ENCODE measurements at places on chromosomes 3 and 15.

DNA sequence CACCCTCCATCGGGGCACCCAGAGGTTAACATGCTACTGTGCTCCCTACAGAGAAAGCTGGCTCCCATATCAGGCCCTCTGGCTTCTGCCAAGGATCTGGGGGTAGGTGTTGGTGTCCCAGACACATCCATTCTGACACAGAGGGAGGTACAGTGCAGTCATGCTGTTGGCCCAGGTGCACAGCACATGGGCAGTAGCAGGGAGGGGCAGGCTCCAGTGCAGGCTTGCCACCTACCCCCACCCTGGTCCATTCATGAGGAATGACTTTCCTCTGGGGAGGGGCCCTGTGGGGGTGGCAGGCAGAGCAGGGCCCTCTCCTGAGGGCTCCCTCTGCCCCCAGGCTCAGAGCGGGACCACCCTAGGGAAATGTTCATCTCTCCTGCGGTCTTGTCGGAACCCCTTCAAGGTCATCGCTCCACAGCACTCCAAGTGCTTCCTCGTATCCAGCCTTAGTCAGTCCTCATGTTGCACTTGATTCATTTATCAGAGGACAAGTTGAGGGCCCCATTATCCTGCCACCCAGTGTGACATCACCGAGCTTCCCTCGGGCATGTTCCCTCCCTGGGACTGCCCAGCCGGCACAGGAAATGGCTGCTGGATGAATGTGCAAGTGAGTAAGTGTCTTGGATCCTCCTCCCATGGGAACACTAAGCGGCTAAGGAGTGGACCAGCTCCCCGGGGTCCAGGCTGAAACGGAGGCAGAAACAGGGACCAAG lies 10.0 kb downstream of the DUSP7 start:
- DNase-seq: peak; percentile 95

DNA sequence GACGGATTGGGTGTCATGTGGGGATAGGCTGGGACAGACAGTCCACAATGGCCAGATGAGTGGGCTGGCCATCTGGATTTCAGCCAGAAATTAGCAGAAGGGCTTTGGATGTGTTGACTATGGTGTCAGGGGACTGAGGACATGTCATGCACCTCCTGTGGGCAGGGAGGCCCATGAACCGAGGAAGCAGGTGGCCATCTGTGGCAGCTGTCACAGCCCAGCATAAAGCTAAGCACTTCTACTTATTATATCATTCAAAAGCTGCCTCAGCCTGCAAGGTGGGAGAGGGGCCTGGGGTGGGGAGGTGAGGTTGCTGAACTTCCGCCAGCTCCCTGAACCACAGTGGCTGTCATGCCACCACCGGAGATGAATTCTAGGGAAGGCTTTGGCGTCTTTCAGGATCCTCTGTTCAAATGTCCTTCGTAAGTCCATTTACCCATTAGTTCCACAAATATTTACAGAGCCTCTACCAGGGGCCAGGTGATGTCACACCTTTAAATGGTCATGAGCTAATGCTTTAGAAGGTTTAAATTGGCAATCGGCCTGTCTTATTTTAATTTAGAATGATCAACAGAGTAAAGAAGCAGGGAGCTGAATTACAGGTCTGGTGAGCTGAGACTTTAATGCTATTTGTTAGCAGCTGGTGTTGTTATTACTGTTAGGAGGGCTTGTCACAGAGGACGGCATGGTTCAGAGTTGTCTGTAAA lies 23.6 kb upstream of the CAV3 start:
- DNase-seq: no peak

DNA sequence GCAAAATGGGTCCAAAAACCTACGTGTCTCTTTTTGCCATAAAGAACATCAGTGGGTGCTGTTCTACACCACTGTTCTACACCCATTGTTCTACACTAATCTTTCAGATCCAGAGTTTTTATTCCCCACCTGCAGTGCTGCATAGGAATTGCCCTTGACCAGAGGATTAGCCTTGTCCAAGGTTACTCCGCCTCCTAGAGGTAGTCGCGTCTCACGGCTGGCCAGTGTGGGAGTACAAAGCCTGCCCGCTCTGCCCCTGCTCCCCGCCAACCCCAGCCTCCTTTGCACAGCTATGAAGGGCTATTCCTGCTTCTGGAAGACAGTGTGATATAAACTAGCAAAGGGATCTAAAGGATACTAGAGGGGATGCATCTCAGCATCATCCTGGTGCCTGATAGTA lies 222.1 kb upstream of the LMCD1 start:
- no peak for DNase-seq

DNA sequence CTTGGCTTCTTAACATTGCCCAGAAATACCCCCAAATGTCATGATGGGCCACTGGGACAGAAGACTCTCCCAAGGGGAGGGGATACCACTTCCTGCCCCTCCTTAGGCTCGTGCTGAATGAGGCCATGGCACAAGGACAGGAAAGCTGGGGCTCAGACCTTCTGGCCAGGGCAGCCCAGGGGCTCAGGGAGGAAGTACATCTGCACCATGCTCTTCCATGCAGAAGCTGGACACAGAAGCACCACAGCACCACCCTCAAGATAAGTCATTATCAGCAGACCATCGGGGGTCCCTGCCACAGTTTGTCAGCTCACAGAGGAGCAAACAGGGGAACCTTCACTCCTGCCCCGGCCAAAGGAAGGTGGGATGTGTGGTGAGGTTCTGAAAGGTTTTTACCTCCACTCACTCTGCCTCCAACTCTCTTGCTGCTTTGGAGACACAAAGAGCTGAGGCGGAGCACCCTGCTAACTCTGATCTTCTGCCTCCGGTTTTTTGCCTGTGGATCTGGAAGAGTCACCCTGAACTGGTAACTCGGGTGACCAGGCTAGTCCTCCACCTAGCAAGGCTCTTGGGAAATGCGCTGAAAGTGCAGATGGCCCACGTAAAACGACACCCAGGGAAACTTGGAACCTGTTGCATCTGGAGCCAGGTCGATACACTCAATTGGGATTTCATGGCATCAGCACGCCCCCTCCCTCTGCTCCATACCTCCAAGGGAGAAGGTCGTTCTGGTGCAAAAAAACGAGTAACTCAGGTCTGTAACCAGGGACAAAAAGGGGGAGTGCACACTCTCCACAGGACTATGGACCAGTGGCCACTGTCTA lies 8.3 kb downstream of the BMF start:
- no peak for DNase-seq

- no peak for DNase-seq
Measured at GRCh38 chr15:83108266-83109219, 1.1 kb downstream of the TM6SF1 start.

DNA sequence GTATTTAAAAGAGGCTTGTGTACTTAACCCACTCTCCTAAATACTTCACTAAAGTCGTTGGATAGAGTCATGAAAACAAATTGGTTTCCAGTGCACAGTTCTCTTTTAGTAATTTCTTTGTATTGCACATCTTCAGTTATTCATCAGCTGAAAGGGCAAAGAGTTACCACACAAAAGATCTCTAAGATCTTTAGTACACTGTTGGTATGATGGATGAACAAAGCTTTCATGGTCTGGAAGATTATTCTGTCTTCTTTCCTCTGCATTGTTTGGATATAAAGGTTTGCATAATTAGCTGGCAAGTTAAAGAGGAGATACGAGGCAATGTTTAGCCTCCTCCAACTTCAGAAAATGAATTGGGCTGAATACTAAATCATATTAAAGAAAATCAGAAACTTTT lies 40.5 kb downstream of the BCHE start:
- DNase-seq: no peak

GRCh38 chr3:47082519-47082918 lies 81.4 kb downstream of the SETD2 start:
- DNase-seq: peak; percentile 28

GRCh38 chr3:159451067-159451466 lies 537.6 kb upstream of the IL12A start:
- DNase-seq: no peak

DNA sequence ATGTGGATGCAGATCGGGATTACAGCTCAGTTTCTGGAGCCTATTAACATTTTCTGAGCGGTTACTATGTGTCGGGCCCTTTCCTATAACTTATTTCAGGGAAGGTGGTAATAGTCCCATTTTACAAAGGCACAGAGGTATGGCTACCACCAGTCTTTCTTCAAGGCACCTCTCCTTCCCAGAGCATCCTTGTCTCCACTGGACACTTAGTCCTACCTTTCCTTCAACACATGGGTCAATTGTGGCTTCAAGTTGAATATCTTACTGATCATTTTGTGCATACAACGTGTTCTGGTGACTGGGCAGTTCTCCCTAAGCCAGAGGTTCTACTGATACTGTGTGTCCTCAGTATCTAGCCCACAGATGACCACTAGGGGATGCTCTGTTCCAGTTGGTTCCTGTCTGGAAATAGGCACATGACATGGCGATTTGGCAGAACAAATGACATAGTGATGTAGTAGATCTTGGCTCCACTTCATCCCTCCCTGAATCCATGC lies 60.7 kb upstream of the CMTM8 start:
- DNase-seq: no peak

- DNase-seq: no peak
Measured at GRCh38 chr15:90883976-90884718, at the start of gene FES. FES (plus strand) TSS chr15:90884504; CDS start chr15:90885046, 542 bp downstream.

DNA sequence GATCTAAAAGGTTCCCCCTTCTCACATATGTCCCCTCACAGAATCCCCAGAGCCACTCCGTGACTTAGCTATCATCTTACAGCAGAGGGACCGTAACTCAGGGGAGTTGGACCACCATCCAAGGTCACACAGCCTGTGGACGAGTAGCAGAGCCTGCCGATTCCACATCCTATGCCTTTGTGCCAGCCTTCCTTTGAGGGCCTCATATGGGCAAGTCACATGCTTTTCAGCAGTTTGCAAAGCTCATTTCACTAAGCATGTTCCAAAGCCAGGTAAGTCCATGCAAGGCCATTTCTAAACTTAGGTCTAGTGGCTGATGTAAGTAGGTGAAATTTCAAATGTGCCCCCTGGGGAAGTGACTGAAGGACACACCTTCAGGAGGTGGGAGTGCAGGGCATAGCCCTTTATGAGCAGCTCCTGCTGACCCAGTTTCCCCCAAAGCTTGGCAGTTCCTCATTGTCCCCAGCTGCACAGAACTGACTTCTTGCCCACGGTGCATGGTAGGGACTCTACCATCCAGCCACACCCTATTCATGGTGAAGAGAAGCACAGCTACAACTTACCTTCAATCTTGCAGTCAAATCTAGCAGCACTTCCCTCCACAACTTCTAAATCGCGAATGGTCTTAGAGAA lies 33.3 kb upstream of the HACD2 start:
- DNase-seq: no peak

DNA sequence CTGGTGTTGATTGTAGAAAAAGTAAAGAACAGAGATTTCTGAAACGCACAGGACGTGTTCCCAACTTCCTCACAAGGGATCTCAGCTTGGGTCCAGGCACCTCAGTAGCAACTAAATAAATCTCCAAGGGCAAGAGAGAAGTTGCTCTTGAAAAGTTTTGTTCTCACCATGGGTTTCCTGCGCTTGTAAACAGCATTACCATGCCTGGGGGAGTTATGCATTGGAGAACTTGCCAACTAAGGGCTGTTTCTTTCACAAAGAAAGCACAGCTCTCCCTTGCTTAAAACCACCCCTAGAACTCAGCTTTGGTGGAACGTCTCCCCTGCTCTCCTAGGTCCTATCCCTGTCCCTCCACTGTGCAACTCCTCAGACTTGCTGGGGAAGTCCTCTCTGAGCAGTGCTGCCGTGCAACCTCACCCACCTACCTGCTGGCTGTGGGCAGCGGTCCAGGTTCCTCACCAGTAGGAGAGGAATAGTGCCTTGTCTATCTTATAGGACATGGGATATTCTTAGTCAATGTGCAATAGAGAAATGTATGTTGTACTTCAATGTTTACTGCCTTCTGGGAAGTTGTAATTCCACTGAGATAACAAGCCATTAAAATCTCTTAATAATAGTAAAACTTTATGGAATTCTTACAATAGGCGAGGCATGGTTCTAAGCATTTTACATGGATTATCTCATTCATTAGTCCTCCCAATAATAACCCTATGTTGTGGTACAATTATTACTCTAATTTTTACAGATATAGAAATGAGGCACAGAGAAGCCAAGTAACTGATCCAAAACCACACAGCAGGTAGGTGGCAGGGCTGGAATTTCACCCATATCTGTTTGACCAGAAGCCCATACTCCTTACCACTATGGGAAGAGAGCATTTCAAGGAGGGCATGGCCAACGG lies 51.5 kb downstream of the UMPS start:
- no peak for DNase-seq

DNA sequence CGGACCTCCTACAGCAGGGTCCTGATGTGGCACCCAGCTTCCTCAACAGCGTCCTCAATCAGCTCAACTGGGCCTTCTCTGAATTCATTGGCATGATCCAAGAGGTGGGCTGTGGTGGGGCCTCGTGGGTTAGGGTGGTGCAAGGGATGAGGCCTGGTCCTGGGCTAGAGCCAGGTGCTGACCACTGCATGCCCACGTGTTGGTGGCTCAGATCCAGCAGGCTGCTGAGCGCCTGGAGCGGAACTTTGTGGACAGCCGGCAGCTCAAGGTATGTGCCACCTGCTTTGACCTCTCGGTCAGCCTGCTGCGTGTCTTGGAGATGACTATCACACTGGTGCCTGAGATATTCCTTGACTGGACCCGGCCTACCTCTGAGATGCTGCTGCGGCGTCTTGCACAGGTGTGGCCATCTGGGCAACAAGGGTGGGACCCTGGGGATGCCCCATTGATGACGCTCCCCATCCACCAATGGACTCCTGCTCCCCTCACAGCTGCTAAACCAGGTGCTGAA lies 3.8 kb downstream of the AMIGO3 start:
- no peak for DNase-seq

DNA sequence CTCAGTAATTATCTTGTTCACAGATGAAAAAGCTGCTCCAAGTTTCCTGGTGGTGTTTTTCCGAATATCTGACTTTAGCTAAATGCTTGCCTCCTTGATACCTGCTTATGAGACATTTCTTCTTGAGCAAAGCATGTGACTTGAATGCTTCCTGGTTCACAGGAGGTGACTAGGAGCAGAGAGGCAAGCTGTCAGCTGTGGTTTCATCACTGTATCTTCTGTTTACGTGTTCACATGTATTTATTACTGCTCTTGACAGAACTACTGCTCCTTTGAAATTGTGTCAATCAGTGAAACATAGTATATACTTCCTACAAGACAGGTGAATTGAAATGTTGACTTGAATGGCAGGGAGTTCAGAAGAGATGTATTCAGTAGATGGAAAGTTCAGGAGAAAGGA lies 8.9 kb upstream of the SPPL2A start:
- DNase-seq: no peak

- no peak for DNase-seq
Measured at GRCh38 chr3:197027896-197028727, 1.5 kb downstream of the MELTF start.

DNA sequence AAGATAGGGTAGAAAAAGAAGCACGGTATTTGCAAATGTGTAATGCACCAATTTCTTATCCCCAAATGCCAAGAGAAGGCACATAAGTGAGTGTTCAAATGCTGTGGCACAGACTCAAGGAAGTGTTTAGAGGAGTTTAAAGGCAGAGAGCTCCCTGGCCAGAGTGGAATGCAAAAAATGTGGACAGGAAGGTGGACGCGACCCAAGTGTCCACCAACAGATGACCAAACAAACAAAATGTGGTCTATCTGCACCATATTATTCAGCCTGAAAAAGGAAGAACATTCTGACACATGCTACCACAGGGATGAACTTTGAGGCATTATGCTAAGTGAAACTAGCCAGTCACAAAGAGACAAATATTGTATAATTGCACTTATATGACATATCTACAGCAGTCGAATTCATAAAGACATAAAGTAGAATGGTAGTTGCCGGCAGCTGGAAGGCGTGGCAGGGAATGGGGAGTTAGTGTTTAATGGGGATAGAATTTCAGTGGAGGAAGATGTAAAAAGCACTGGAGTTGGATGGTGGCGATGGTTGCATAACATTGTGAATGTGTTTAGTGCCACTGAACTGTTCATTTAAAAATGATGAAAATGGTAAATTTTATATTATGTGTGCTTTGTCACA lies 126.6 kb downstream of the SRGAP3 start:
- DNase-seq: no peak

GRCh38 chr3:160886421-160886820 lies 130.4 kb downstream of the PPM1L start:
- no peak for DNase-seq
